ENCODE measurements at places on chromosomes 3 and 15.

GRCh38 chr15:29233566-29233965 is 36.1 kb downstream of the NSMCE3 start:
- DNase-seq: no peak

DNA sequence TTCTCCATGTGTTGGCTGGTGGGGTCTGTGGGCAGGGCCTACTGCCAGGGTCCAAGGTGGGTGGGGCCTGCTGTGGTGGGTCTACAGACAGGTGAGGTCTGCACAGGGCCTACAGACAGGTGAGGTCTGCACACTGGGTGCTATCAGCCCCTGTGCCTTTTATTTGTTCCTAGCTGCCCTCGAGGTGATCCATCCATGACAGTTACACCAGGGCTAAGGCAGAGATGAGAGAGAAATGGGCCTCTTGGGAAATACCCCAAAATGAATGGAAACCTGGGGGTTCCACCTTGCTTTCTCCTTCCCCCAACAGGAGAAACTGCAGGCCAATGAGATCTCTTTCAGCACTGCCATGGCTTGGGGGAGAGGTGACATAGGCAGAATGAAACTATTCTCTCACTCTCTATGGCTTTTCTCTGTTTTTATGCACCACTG is 36.4 kb downstream of the CFAP100 start:
- no peak for DNase-seq

- DNase-seq: no peak
Measured at GRCh38 chr3:45169125-45169904, 23.1 kb upstream of the CDCP1 start.

GRCh38 chr3:171878461-171879225 is 35.5 kb downstream of the TMEM212 start:
- DNase-seq: no peak

GRCh38 chr3:149401926-149402310 is 24.5 kb upstream of the TM4SF1 start:
- no peak for DNase-seq

- no peak for DNase-seq
Measured at GRCh38 chr3:177195242-177195991, 1.9 kb downstream of the TBL1XR1 start.

DNA sequence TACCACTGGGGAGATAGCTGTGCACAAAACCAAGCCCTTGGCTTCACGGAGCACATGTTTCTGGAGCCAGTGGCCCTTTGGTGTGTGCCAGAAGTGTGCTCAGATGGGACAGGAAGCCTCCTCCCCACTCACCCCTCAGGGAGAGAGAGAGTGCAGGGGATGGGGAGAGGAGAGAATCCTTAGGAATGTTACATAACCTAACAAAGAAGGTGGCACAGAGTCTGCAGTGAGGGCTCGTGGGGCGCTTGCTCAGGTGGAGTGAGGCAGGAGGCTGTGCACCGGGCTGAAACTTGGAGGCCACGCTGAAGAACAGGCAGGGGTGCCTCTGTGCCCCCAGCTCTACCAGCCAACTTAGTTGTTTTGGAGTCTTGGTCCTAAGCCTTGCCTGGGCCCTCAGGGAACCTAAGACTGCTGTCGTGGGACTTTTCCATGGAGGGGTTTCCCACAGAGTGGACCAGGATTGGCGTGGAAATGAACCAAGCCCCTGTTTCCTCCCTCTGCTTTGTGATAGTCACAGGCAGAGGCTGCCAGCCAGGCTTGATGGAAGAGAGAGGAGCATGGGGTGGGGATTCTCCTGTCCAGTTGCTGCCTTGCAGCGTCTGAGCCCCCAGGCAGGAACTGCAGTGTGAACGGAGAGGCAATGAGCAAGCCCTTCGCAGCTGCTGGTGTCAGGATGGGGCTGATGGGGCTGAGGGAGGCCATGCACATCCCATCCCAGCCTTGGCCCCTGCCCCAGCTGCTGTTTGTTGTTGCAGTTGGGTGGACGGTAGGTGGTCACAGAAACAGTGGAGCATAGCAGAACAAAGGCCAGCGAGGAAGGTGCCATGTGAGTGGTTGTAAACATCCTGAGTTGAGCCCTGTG is 32.7 kb downstream of the PDIA5 start:
- DNase-seq: no peak

DNA sequence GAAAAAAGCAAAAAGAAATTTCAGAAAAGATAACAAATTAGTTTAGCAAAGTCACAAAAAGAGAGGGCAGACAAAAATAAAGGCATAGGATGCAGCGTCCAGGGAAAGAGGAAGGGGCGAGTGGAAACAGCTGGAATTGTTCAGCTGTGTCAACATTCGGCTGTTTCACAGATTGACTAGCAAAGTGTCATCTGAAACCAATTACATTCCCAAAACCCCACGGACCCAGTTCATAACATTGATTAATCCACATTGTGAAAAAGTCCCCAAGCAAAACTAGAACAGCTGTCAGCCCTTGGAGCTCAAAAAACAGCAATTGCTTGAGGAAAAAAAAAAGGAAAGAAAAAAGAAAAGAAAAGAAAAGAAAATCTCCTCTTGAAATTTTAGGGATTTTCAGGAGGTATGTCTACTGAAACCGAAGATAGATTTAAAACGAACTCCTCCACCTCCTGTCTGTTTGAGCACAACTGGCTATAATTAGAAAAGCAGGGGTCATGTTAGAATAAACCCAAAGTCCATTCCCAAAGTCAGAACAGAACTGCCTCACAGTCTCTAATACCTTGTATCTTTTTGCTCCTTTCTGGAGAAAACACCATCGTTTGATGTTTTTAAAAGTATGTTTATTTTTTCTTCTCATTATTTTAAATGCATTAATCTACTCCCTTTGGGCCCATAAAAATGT is 159.6 kb downstream of the RORA start:
- DNase-seq: no peak

DNA sequence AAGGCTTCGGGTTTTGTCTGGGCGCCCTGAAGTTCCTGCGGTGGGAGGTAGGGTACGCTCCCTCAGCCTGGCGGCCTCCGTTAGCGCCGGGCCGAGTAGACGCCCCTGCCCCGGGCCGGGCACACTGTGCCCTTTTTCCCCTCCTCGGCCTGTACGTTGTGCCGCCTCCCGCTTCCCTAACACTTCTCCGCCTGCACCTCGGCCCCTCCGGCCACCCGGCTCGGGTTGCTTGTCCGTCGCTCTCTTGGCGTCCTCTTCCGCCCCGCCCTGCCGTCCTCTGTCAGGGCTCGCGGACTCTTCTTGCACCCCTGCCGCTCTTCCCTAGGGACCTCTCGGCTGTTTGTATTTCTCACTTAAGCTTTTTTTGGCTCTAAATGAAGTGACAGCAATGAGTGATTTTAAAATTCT is 384 bp downstream of the KNL1 start:
- DNase-seq: peak; percentile 71

GRCh38 chr15:50774450-50774849 is 8.9 kb upstream of the SPPL2A start:
- no peak for DNase-seq

GRCh38 chr15:95018888-95019545 is 787.7 kb downstream of the MCTP2 start:
- DNase-seq: no peak

GRCh38 chr15:60390231-60390630 is 7.6 kb downstream of the ANXA2 start:
- no peak for DNase-seq

DNA sequence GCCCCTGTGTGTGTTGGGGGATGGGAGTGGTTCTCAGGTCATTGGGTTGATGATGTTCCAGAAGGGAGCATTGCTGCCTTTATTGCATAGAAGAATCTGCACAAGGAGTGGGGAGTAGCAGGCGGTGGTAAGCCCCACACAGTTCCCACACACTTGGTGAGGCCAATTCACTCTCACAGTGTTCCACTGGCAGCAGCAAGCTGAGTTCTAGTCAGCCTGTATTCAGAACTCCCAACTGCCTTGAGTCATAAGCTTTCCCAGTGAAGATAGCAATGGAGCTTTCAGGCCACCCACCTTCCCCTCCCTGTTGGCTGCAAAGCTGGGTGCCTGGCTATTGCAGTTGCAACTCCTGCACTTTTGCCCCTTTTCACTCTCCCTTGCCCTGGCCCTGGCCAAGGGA is 181.1 kb upstream of the RBMS3 start:
- DNase-seq: no peak

Data from WTC11 (cell line).